ENCODE measurements at places on chromosomes 4 and X. TPM values are rescaled to one million over a fixed set of nuclear protein-coding genes. Genes with fewer than 3 reads are reported as not detected.

GRCh38 chr4:150782921-150783320, 201.0 kb downstream of the MAB21L2 start:
- DNase-seq, result no peak

Gene PRMT9
- total RNA-seq, result 10.2 TPM

Gene PRDM8
- 1.2 TPM for total RNA-seq

GRCh38 chr4:18185491-18185890, 163.9 kb upstream of the LCORL start:
- DNase-seq, result no peak

Gene PPARGC1A
- total RNA-seq, result 1.4 TPM

- no peak for DNase-seq
Measured at GRCh38 chrX:50586407-50586806, 115.8 kb upstream of the DGKK start.

GRCh38 chr4:123412700-123413512, 16.3 kb downstream of the SPRY1 start:
- DNase-seq, result no peak

- no peak for DNase-seq
Measured at GRCh38 chrX:130606425-130606824, 204.6 kb downstream of the RBMX2 start.

Gene SPCS3
- 50.7 TPM for total RNA-seq

DNA sequence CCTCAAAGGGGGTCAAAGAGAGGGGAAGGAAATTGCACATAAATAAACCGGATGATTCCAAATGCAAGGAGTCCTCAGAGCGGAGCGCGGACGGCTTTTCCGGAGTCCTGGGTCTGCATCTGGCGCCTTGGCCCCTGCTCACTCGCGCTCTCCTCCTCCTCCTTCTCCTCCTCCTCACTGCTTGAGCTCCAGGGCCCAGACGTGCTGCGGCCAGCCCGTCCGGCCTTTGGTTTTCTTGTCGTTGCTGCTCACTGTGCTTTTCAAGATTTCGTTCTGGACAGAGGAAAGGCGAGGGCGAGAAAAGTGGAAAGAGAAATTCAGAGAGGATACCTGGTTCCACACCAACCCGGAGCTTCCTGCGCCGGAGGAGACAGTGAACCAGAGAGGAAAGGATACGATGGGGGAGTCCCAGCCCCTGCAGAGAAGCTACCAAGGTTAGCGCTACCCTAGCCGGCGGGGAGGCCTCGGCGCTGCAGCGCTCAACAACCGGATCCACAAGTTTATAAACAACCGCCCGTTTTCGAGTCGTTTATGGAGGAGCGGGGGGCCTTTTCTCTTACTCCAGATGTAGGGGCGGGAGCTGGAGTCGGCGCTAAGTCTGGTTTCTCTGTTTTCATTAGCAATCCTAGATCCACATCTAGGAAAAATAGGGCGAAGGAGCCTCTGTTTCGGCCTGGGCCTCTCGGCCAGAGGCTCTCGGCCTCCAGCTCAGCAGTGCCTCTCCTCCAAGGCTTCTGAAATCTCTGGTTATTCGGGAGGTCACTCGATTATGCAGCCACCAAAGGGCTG, 2.7 kb downstream of the HAND2 start:
- DNase-seq, result no peak

- no peak for DNase-seq
Measured at GRCh38 chr4:12978310-12978709, 505.8 kb downstream of the RAB28 start.

Gene TLR10
- not detected for total RNA-seq

DNA sequence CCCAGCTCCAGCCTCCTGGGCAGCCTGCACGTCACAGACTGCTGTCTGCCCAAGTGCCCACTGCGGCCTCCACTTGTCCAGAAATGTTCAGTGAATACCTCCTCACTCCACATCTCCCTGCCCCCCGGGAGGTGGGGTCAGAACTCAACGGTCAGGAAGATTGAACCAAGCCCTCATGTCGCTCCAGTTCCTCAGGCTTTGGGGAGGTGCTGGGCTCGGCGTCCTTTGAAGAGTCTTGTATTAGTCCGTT, 82.4 kb upstream of the LRPAP1 start:
- DNase-seq, result no peak

Gene AMTN
- not detected for total RNA-seq

GRCh38 chr4:153936121-153936520, 147.2 kb upstream of the SFRP2 start:
- no peak for DNase-seq

Data from Caki2 (cell line).